ENCODE measurements at places on chromosomes 7 and 10.

DNA sequence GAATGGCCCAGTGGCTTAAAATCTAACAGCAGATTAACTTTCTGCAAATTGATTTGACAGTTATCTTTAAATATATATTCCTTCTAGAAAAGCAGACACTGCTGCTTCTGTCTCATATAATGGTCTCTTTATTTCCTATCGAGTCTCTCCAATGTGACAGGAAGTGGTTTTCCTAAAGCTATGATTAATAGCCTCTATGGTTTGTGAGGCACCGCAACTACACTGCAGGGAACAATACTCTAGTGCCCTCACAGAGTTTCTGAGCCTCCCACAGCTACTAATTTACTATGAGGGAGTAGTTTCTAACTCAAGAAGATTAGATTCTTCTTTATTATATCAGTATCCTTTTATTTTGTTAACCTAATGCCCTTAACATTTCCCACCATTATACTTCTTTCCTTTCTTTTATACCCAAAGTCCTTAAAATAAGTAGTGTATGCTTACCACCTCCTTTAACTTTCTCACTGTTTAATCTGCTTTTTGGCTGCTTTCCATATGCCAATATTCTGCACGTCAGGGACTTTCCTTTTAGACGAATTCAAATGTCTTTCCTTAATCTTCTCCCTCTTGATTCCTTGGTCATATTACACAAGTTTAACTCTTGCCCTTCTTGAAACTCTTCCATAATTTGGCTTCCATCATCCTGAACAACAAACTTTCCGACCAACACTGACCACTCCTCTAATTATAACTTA is 23.8 kb upstream of the AHR start:
- no peaks in the 10 kb centered on the region for H3K36me3 ChIP-seq
- no peak overlapping the region for H3K4me3 ChIP-seq
- no peaks in the 10 kb centered on the region for H3K27me3 ChIP-seq

GRCh38 chr10:17475661-17476060 is 21.3 kb upstream of the ST8SIA6 start:
- H3K36me3 ChIP-seq, result no peaks in the 10 kb centered on the region
- H3K4me3 ChIP-seq, result no peak overlapping the region
- H3K27ac ChIP-seq, result no peak overlapping the region
- DNase-seq, result no peak

DNA sequence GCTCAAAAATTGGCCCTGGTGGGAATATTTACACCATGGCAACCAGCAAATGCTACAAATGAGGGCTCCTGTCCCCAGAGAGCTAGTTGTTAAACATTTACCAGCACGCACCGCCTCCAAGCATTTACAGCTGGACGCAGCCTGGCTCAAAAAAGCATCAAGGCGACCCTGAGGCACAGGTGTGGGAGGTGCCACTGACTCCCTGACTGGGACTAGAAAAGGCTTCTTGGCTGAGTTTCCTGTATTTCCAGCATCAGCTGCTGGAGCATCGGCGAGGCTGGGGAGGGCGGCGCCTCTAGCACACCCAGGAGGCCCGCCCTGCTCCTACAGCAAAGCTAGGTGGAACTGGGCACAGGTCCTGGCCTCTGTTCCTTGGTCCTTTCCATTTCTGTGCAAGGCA is 43.5 kb upstream of the ZRANB1 start:
- H3K27ac ChIP-seq, result no peak overlapping the region
- no peaks in the 10 kb centered on the region for H3K4me1 ChIP-seq
- peak; percentile 13 for DNase-seq
- H3K4me3 ChIP-seq, result no peak overlapping the region

GRCh38 chr10:105800641-105801040 is 1159.6 kb downstream of the SORCS3 start:
- H3K4me1 ChIP-seq, result no peaks in the 10 kb centered on the region
- H3K27me3 ChIP-seq, result no peaks in the 10 kb centered on the region
- H3K27ac ChIP-seq, result no peak overlapping the region
- no peak overlapping the region for H3K4me3 ChIP-seq
- DNase-seq, result no peak

DNA sequence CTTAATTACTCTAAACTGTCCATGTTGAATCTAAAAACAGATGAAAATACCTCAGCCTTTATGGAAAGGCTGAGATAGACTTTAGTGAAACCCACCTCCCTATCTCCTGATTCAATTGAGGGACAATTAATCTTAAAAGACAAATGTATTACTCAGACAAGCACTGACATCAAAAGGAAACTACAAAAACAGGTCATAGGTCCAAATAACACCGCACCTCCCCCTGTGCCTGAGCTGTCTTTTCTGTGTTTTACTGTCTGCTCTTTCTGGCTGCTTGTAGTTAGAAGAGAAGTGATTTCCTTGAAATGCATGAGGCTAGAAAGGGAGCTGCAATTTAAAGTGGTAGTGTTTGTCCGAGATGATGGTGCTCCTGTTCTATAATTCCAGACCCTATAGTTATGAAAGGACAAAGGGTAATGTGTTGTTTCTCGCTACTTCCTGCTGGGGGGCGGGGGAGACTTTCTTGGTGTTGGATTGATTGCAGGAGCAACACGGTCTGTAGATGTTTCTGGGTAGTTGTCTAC is 16.0 kb downstream of the AKR1C8 start:
- no peaks in the 10 kb centered on the region for H3K27me3 ChIP-seq
- H3K27ac ChIP-seq, result no peak overlapping the region
- no peaks in the 10 kb centered on the region for H3K36me3 ChIP-seq
- no peaks in the 10 kb centered on the region for H3K4me1 ChIP-seq
- no peak overlapping the region for H3K4me3 ChIP-seq
- DNase-seq, result no peak

- peaks cover 4% of the 10 kb centered on the region for H3K4me1 ChIP-seq
- H3K36me3 ChIP-seq, result no peaks in the 10 kb centered on the region
- no peaks in the 10 kb centered on the region for H3K27me3 ChIP-seq
Observed at GRCh38 chr7:77393261-77393660, 22.9 kb downstream of the GSAP start.

DNA sequence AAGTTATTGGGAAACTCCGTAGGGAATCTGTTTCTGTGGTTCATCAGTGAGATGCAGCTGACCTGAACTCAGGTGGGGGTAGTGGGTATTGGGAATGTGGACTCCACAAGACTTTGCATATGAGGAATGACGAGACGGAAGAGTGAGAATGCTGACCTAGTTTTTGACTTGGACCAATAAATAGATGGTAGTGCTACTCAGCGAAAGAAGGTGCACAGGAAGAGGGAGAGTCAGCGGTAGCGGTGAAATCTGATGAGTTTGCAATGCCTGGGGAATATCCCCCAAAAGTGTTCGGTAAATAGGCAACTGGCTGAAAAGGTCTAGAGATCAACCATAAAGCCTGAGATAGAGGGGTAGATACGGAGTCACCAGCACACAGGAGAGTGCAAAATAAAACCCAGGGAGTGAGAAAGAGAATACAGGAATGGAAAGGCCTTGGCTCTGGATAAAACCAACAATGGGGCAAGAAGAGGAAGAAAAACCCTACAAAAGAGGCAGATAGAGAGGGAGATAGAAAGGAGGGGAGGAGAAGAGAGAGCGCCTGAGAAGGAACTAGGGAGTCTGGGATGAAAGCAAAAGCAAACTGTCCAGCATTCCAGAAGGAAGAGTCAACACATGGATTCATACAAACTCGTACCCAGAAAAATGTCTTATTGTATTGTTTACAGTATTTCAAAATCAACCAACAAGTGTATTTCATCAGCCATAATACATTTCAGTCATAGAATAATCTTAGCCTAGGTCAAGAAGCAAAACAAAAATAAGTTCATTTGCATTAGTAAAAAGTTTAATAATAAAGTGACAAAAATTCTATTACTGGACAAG is 5.4 kb downstream of the ARHGAP21 start:
- peak overlapping the region; percentile 85 for H3K4me3 ChIP-seq
- H3K27ac ChIP-seq, result peak overlapping the region; percentile 6
- no peak for DNase-seq
- H3K27me3 ChIP-seq, result no peaks in the 10 kb centered on the region

DNA sequence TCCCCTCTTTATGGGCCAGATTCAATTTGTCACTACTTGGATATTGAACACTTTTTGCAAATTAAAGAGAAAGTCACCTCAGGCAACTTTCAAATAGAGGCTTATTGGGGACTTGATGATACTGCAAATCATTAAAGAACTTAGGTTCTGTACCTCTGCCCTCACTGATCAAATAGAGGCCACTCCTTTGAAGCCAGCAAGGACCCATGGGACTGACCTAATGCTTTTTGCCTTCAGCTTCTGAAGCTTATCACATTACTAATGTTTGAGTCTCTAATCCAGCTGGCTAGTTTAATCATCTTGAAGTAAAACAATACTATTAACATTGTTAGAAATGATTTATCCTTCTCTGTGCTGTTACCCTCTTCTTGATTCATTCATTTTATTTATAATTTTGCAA is 93.0 kb upstream of the ZNF800 start:
- no peaks in the 10 kb centered on the region for H3K4me1 ChIP-seq
- no peaks in the 10 kb centered on the region for H3K36me3 ChIP-seq
- no peak overlapping the region for H3K27ac ChIP-seq
- no peak for DNase-seq
- no peaks in the 10 kb centered on the region for H3K27me3 ChIP-seq
- no peak overlapping the region for H3K4me3 ChIP-seq

DNA sequence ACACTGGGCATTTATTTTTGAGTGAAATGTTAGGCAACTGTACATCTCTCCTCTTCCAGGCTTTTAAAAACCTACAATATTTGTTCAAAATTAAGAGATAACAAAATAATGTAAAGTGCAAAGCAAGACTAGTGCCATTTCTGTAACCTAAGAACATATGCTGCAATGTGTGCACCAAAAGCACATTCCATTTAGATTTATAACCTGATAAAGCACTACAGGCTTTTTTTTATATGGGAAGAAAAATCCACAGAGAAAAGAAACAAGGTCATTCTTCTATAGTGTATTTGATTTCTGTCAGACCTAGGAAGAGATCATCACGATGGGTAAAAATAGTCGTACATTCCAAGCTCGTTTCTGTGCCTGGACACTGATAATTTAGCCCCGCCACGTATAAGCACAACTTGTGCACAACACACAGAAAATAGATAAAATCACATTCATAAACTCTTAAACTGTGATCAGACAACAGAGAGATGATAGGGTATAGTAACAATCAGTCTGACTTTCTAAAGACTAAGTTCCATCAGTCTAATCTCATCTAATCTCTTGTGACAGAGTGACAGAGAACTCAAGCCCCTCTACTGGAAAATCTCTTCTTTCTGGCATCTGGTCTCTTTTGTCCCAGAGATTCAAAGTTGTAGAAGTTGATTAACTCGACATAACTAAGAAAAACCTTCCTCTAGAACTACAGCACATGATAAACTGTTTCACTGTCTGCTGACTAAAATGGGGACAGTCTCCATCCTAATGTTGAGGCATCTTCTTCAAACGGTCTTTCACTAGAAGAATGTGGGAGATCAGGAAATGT is 6.7 kb downstream of the LAMB1 start:
- peaks cover 8% of the 10 kb centered on the region for H3K36me3 ChIP-seq
- peaks cover 3% of the 10 kb centered on the region for H3K27me3 ChIP-seq
- no peak overlapping the region for H3K27ac ChIP-seq

DNA sequence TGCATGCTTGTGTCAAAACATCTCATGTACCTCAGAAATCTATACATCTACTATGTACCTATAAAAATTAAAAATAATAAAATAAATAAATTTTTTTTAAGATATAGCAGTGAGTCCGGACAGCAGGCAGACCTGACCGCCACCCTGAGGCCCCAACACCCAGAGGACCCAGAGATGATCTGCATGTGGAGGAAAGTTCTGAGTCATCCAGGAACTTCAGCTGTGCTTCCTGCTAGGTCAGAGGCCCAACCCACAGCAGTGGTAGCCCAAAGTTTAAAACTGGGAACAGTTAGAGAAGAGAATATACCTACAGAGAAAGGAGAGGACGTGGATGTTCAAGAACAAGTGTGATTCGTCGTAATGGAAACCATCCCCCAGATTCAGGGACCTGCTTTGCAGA is 683.7 kb upstream of the NRP1 start:
- no peaks in the 10 kb centered on the region for H3K27me3 ChIP-seq
- no peak overlapping the region for H3K27ac ChIP-seq
- no peak overlapping the region for H3K4me3 ChIP-seq
- no peak for DNase-seq
- no peaks in the 10 kb centered on the region for H3K36me3 ChIP-seq

DNA sequence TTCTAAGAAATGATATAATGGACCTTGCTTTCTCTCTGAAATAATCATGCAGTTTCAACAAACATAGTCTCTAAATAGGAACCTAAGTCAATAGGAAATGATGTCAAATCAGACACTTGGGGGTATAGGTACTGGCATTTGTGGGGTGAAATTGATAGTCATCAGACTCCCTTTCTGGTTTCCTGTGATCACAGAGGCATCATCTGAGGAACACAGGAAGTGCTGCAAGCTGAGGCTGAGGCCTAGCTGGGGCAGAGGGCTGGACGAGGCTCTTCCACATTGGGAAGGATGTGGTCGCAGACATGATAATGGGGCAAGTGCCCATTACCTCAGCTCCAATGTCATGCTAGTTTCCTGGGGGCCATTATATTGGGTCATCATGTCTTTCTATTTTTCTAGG is 33.5 kb upstream of the TARP start:
- no peaks in the 10 kb centered on the region for H3K36me3 ChIP-seq
- H3K4me3 ChIP-seq, result no peak overlapping the region
- no peak overlapping the region for H3K27ac ChIP-seq
- no peaks in the 10 kb centered on the region for H3K27me3 ChIP-seq
- DNase-seq, result no peak

- H3K4me3 ChIP-seq, result no peak overlapping the region
- no peaks in the 10 kb centered on the region for H3K27me3 ChIP-seq
- H3K36me3 ChIP-seq, result no peaks in the 10 kb centered on the region
- peaks cover 26% of the 10 kb centered on the region for H3K4me1 ChIP-seq
- H3K27ac ChIP-seq, result no peak overlapping the region
- no peak for DNase-seq
Observed at GRCh38 chr7:151503902-151504714, 15.6 kb downstream of the RHEB start.

- H3K27me3 ChIP-seq, result no peaks in the 10 kb centered on the region
- no peak overlapping the region for H3K4me3 ChIP-seq
- no peak overlapping the region for H3K27ac ChIP-seq
- no peak for DNase-seq
- H3K36me3 ChIP-seq, result peaks cover 33% of the 10 kb centered on the region
Observed at GRCh38 chr7:98297626-98298286, 16.3 kb downstream of the BRI3 start.

DNA sequence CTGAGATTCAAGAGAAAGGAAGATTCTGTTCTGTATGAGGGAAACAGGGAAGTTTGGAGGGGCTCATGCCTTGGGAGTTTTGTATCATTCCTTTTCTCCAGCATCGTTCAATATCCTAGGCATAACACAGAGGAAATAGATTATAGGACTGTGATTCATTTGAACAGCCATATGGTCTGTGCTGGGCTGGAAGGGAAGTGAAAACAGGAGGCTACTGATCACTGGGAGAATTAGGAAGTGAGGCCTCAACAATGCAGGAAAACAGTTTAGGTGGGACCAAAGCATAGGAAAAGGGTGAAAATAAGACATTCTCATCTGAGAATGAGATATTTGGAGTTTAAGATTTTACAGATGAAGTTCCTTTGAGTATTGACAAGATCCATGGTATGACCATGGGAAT is 70.7 kb upstream of the MKX start:
- no peaks in the 10 kb centered on the region for H3K27me3 ChIP-seq
- DNase-seq, result no peak
- H3K36me3 ChIP-seq, result no peaks in the 10 kb centered on the region
- H3K4me3 ChIP-seq, result no peak overlapping the region

- H3K27me3 ChIP-seq, result no peaks in the 10 kb centered on the region
- H3K36me3 ChIP-seq, result no peaks in the 10 kb centered on the region
- no peaks in the 10 kb centered on the region for H3K4me1 ChIP-seq
- no peak overlapping the region for H3K4me3 ChIP-seq
- H3K27ac ChIP-seq, result no peak overlapping the region
Observed at GRCh38 chr7:106747804-106748203, 86.8 kb upstream of the CCDC71L start.

Measured in upper lobe of right lung (tissue), 1 donor.